Posterior vena cava (tissue), 2 donors: ENCODE measurements at places on chromosomes 4 and X. TPM values are rescaled to one million over a fixed set of nuclear protein-coding genes. Genes with fewer than 3 reads are reported as not detected.
A peak's percentile ranks its signal among the peaks of the same experiment; 100 is the strongest.

GRCh38 chr4:66840178-66840577 is 705.1 kb downstream of the CENPC start:
- DNase-seq: no peak

DNA sequence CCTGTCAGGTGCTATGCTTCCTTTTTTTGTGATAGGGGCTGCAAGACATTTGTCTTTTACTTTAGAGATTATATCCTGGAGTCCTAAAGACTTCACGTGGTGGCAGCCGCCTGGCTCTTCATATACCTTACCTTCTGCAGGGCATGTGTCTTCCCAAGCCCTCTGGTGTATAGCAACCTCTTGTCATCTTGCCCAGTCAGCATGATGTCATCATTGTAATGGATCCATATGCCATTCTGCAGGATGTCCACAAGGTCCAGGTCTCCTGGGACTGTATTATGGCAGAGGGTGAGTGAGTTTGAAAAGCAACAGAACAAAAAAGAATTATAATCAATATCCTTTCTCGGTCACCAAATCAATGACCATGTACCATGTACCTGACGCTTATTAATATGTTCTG is 82.2 kb upstream of the SCOC start:
- DNase-seq: no peak

- peak; percentile 87 for DNase-seq
These were observed 24.0 kb upstream of the MTHFD2L start for GRCh38 chr4:74133786-74134499.

DNA sequence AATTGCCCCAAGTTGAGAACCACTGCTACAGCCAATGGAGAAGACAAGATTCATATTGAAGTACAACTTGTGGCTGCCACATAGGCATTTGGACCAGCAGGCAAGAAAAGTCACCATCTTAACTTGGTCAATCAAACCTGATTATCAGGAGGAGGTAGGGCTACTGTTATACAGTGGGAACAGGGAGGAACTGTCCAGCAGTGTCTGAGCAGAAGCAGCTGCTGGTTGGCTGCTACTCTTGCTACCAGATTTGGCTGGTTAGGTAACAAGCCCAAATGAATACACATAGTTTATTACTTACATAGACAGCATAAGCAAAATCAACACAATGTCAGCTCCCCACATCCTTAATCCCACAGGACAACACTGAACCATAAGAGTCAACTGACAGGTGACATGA is 39.4 kb downstream of the ATP1B4 start:
- DNase-seq: no peak

The CXorf51A gene
- total RNA-seq: not detected

The MAGED4 gene
- total RNA-seq: 5.9 TPM
